Hematopoietic multipotent progenitor cell (in vitro differentiated cells): ENCODE measurements at places on chromosomes 7 and 10.

DNA sequence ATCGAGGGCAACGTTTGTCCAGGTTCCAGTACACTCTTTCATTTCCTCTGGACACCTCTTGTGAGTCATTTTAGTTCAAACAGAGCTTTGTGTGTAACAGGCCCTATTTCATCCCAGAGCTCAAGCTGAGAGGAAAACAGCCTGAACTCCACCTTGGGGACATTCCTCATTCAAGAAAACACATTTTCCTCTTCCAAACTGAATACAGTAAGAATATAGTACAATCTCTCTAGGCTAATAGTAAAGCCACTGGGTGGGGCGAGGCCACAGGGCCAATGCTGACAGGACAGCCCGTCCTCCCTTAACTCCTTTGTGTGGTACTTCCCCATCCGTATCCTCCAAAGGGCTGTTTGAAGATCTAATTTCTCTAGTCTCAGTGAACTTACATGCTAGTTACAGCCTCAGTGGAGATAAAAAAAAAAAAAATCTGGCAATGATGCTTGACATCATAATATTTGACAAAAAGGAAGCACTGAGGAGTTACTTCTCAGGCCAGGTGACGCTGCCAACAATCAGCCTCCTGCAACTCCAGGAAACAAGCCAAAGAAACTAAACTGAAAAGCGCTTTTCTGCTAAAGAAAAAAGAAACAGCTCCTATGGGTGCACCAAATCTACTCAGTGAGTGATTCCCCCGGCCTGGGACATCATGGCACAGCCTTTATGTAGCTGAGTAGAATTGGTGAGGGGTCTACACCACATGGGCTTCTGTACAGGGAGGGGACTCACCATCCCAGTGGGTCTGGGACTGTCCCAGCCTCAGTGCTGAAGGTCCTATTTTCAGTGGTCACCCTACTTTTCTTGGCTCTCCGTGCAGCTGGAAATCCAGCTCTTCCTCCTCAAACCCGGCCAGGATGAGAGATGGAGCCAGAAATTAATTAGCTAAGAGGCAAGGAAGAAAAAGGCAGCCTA is 238.2 kb upstream of the NEBL start:
- no peak for DNase-seq

GRCh38 chr7:70017357-70017756 is 419.1 kb downstream of the AUTS2 start:
- DNase-seq = no peak

DNA sequence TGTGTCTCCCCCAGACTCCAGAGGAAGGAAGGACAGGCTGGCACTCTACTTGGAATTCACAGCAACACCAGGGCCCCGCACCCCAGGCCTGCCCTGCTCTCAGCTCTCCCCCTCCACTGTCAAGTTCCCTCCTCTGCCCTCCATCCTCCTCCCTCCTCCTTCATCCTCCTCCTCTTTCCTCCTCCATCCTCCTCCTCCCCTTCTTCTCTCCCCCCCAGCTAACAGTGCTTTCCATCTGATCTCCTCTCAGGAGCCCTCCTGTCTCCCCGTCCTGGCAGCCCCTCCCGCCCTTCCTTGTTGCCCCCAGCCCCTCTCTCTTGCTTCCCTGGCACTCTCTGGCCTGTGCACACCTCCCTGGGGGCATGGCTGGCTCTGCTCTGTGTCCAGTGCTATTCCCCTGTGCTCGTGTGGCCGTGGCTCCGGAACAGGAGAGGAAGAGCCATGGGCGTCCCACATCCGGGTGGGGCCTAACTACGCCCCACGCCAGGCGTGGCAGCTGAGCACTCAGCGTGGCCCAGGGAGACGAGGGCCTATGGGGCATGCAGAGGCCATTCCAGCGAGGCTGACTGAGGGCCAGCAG is 64.2 kb downstream of the PWWP2B start:
- DNase-seq = no peak

- no peak for DNase-seq
Measured at GRCh38 chr10:76911184-76911583, 726.4 kb downstream of the KCNMA1 start.

DNA sequence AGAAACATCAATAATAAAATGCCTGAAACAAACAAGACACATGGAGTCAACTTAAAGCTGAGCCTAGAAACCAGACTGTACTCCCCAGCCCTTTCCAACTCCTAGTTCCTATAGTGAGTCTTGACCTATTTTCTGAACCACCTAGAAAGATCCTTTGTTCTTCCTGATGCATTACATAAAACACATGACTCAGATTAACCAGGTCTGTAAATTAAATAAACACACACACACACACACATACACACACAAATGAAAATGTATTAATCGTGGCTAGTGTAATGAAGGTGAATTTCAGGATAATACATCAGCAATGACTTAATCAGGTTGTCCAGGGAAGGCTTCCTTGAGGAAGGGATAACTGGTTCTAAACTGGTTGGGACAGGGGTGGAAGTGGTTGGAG is 104.7 kb downstream of the ST8SIA6 start:
- DNase-seq = no peak

DNA sequence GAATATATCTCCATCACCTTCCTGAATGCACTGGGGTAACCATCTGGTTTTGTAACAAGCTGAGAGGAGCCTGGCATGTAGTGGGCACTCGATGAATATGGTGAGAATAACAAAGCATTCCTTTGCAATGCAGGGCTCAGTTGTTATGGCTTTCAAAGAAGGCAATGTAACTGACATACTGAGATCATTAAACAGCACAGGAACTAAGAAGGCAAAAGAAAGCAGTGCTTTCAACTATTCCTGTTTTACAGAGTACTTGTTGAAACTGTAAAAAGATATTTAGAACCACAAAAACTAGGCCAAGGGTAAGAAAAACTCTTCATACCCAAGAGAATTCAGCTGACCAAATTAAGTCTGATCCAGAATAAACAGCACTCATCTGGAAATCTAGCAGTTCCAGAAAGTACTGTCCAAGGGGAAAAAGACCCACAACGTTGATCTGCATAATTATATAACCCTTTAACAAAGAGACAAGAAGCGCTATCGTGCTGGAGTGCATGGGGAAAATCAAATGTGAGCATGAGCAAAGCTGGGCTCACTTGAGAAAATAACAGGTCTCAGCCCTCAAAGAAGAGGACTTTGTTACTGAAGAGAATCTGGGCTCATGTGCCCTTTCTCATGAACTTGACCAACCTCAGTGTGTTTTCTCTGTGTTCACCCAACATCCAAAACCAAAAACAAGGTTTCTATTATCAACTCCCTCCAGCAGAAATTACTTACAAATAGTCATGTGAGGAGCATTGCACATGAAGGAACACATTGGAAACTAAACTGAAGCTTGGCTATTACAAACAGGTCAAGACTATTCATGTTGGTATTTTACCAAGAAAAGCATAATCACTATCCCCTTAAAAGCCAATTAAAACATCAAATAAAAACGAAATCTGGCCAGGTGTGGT is 116.2 kb downstream of the AVL9 start:
- DNase-seq = no peak

GRCh38 chr7:77867537-77867865 is 68.9 kb downstream of the PHTF2 start:
- DNase-seq = no peak

- no peak for DNase-seq
Measured at GRCh38 chr7:19554581-19554980, 154.3 kb downstream of the POLR1F start.
